ENCODE measurements at places on chromosomes 3 and 15.

- DNase-seq, result no peak
Observed at GRCh38 chr3:94961423-94962100, 898.7 kb downstream of the NSUN3 start.

DNA sequence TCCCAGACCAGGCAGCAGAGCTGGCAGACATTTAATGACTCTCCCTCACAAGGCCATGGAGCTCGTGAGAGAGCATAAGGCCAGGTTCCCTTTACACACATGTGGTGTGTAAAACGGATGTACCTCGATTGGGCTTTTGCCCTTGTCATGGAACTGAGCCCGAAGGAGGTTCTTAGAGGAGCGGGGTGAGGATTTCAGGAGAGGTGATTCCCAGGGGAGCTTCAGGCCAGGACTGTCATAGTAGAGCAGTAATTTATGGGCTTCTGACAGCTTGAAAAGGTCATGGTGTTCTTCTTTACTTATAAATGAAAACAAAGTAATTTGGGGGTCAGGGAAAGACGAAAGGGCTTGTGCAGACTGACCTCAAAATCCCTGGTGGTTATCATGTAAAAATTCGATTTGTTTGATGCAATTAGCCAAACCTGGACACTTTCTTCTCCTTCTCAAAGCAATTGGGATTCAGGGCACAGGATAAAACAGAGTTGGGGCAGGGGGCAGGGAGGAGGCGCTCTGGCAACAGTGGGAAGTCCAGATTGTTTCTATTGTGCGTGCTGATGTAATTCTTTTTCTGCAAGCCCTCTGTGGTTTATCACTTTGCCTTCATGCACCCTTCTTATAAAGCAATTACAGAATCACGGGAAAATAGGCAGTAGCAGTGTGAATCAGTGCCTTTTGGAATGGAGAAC, 51.0 kb downstream of the CACNA1D start:
- DNase-seq, result no peak

DNA sequence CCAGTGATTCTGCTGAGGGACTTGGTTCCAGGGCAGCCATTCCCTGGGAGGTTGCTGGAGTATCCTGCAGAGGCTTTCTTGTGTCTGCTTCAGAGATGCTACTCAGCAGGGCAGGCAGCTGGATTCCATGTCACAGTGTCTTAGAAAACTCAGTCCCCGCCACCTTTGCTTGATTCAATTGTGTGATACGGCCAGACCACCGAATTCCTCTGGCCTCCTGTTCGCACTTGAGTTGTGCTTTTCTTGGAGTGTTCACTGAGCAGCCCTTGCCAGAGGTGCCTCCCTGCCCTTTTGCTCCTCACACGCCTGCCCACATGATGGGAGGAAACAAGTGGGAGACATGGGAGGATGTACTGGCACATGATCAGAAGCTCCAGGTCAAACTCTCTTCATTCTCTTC, 19.6 kb upstream of the SHC4 start:
- DNase-seq, result no peak

- DNase-seq, result no peak
Observed at GRCh38 chr3:7546253-7546652, 685.3 kb downstream of the GRM7 start.

- no peak for DNase-seq
Observed at GRCh38 chr15:49990835-49991545, 128.0 kb downstream of the ATP8B4 start.

DNA sequence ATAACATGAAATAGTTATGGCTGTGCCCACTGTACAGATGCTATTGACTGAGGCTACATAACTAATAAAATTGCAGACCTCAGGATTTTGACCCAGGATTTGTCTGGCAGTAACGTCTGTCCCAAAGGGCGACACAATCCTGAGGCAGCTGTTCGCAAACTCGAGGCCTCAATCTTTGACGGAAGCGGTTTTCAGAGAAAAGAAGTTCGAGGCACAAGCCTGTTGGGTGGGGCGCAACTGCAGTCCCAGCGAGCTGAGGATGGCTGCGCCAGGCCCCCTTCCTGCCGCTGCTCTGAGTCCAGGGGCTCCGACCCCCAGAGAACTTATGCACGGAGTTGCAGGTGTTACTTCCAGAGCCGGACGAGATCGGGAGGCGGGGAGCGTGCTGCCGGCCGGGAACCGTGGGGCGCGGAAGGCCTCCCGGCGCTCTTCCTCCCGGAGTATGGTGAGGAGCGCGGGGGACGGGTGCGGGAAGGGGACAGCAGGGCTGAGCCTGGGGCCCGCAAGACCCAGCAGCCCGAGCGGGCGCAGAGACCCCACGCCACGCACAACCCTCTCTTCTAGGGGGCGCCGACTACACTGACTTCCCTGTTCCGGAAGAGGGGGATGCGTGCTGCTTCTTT, at the start of gene PARP15:
PARP15 (plus strand) TSS at position 242 of the 623 bp plus-strand sequence; CDS start at position 260, 18 bp downstream.
- no peak for DNase-seq

DNA sequence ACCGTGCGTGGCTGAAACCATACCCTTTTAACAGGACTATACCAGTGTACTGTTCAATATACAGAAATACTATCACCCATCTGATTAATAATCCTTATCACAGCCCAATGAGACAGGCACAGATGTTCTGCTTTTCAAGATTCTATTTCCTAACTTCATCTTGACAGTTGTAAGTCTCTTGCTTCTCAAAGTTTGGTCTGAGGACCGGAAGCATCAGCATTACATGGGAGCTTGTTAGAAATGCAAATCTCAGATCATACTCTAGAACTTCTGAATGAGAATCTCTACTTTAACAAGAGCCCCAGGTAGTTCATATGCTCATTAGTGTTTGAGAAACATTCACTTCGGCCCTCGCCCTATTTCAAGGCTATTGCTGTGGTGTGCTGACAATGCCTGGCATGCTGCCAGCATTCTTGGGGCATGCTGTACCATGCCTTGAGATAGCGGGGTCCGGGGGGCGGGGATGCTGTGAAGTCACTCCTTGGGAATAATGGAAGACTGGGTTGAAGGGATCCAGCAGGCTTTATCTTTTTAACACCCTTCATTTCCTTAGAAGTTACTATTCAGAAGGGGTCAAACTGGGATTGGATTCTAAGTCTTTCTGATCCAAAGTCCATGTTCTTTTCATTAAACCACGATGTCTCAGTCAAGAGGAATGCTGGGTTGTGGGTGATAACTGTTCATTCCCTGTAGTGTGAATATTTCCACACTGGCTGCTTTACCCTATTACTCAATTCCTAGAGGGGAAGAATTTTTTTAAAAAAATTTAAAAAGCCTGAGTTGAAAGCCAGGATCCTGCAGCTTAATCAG, 194.7 kb downstream of the LPP start:
- DNase-seq, result no peak

DNA sequence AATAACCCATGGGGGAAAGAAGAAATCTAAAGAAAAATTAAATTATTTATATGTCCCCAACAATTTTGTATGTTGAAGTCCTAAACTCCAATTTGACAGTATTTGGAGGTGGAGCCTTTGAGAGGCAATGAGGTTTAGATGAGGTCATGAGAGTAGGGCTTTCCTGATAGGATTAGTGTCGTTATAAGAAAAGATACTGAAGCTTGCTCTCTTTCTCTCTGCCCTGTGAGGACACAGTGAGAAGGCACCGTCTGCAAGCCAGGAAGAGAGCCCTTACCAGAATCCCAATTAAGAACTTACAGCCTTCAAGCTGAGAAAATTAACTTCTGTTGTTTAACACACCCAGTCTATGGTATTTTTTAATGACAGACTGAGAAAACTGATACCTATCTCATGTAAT, 16.1 kb upstream of the OR5AC2 start:
- no peak for DNase-seq

DNA sequence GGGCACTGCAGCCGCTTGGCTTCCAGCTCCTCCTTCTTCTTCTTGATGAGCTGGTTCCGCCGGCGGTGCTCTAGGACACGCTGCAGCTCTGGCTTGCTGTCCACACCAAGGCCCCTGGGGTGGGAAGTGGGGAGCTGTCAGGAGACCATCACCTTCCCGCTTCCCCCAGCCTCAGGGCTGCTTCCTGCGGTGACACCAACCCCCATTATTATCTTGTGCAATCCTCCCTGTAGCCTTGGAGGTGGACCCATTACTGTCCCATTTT, 10.0 kb downstream of the FAM107A start:
- DNase-seq, result no peak

DNA sequence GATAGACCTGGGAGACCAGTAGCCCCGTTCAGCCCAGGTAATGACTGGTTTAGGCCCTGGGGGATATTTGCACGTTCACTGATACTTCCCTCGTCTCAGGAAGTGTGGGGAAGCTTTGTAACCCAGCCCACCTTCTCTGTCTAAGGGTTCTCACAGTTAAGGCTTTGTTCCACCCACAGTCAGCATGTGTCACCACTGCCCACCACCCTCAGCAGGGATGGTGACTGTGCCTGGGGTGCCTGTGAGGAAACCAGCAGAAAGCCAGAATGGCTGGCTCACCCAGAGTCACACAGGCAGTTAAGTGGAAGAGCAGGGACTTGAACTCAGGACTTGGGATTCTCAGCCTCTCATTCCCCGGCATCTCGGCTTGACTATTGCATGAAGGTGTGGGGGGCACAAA, 5.2 kb downstream of the KBTBD13 start:
- DNase-seq, result no peak

DNA sequence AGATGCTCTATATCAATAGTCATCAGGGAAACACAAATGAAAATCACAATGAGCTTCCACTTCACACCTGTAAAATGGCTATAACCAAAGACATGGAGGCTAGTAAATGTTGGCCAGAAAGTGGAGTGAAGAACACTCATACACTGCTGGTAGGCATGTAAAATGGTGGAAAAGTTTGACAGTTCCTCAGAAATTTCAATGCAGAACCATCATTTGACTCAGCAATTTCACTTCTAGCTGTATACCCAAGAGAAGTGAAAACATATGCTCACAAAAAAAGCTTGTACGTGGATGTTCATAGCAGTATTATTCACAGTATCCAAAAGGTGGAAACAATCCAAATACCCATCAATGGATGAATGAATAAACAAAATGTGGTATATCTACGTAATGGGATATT, 19.2 kb upstream of the TOP2B start:
- no peak for DNase-seq

DNA sequence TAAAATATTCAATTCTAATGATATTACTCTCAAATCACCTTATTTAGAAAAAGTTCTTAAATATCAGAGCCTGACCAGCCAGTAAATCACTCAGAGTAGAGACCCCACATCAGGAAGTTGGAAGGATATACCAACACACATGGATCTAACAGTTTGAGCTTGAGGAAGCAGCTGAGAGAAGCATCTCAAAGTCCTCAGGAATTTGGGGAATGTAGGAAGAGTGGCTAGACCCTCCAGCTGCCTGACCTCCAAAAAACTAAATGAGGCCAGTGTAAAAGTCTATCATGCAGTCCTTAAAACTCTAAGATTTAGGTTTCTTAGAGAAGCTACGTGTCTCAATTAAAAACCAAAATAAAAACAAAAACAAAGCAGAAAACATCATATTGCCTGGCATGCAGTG, 55.4 kb downstream of the SETD2 start:
- no peak for DNase-seq

GRCh38 chr3:105662306-105662705, 206.5 kb downstream of the CBLB start:
- no peak for DNase-seq

DNA sequence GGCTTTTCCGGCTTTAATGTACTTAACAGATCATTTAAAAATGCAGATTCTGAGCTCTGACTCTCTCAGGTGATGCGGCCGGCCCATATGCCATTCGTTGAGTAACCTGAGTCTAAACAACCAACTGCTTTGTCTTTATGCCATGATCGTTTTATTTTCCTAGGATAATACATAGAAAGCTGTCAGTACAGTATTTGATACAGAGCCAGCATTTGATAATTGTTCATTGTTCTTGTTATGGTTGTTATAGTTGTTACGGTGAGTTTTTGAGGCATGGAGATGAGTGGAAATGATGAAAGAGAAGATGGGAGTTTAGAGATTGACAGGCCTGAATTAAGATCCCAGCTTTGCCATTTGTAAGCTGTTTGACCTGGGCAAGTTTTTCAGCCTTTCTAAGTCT, 40.0 kb downstream of the TMEM45A start:
- no peak for DNase-seq

- no peak for DNase-seq
Observed at GRCh38 chr15:82272154-82272553, 9.5 kb downstream of the SAXO2 start.

DNA sequence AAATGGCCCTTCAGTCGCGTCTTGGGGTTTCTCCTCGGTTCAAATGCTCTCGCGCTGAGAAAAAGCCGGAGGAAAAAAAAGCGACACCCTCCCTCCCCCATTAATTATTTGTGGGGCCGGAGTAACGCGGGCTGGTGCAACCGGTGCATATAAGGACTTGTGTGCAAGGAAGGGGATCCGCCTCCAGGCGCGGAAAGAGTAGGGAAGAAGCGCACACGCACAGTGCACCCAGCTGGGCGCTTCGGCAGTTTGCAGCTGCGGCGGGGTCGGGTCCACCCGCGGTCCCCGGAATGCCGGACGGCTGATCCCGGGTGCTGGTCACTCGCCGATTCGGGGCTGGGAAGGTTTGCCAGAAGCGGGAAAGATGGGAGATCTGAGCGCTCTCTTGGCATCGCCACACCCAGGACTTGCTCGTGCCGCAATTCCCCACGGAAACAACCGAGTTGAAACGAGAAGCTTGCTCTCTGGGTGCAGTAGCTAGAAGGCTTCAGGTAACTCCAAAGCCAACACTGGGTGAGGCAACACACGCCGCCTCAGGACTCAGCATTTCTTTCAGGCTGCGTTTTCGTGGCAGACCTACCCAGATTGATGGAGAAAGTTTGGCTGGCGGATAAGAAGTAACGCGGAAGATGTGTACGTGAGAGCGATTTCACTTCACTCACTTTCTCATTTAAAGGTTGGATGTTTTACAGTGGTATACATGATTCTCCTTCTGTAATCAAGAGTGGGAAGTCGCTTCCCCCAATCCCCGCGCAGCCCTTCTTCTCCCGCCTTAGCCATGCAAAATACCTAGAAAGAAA, 720 bp upstream of the TNIK start:
- DNase-seq, result no peak

- no peak for DNase-seq
Observed at GRCh38 chr3:127702151-127702578, 29.4 kb downstream of the ABTB1 start.

- no peak for DNase-seq
Observed at GRCh38 chr3:41418961-41419691, 219.8 kb downstream of the CTNNB1 start.

- no peak for DNase-seq
Observed at GRCh38 chr15:65382921-65383320, 5.1 kb upstream of the IGDCC3 start.

DNA sequence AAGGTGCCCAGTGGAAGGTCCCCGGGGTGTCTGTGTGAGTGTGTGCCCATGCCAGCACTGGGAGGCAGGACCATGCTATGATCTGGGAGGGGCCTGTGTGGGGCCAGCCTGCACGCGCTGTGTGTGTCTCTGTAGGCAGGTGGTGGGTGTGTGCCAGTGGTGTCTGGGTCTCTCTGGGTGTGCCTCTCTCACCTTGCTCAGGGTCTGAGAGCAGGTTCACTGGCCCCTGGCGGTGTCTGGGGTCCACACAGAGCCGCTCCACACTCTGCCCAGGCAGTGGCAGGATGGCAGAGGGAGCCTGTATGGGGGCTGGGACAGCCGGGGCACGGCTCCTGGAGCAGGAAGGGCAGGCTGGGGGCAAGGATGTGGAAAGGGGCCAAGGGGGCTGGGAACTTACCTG, 12.6 kb downstream of the ITIH4 start:
- no peak for DNase-seq

GRCh38 chr3:177610262-177610661, 413.0 kb upstream of the TBL1XR1 start:
- no peak for DNase-seq
